Frontal cortex (tissue), 4 donors: ENCODE measurements at places on chromosomes 5 and 9. TPM values are rescaled to one million over a fixed set of nuclear protein-coding genes. Genes with fewer than 3 reads are reported as not detected.

GRCh38 chr9:97387936-97388684 is 23.8 kb upstream of the TDRD7 start:
- DNase-seq, result no peak

DNA sequence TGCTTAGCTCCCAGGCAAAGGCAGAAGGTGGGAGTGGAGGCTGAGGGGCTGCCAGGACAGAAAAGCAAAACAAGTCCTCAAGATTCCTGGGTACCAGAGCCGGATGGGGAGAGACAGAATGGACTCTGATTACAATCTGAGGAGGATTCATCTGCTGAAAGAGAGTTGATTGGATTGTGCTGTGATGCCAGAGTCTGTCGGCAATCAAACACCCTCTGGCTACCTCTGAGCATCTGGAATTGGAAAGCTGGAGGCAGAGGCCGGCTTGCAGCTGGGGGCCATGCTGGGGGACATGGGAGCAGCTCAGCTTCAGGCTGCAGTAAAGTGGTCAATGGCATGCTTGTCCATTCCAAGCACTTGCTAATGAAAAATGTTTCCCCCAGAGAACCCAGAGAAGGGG is 59.3 kb downstream of the ASTN2 start:
- no peak for DNase-seq

PCDHGA1 gene
- 3.3 TPM for total RNA-seq

PCDHB12 gene
- total RNA-seq, result 12.6 TPM

GRCh38 chr5:171848911-171849520 is 63.4 kb downstream of the SMIM23 start:
- DNase-seq, result no peak

- DNase-seq, result no peak
These were observed 15.9 kb upstream of the LTC4S start for GRCh38 chr5:179777909-179778308.
